A172 (cell line): ENCODE measurements at places on chromosomes 4 and X. TPM values are rescaled to one million over a fixed set of nuclear protein-coding genes. Genes with fewer than 3 reads are reported as not detected.

The TSPAN7 gene
- 1.1 TPM in 1 of 2 replicates, not detected in the other for total RNA-seq

The YTHDC1 gene
- 41.2 and 70.9 TPM in 2 replicates for total RNA-seq

The CENPC gene
- 7.2 and 8.3 TPM in 2 replicates for total RNA-seq

The LSM6 gene
- total RNA-seq = 77.5 and 99.4 TPM in 2 replicates

The MMRN1 gene
- total RNA-seq = not detected in 2 replicates

The LRRC66 gene
- total RNA-seq = 0.24 TPM in 1 of 2 replicates, not detected in the other

The GPR34 gene
- total RNA-seq = not detected in 2 replicates

The UGT2B10 gene
- total RNA-seq = not detected in 2 replicates

The CPZ gene
- 3.1 TPM in 2 replicates for total RNA-seq

The AMTN gene
- total RNA-seq = 17.4 and 29.6 TPM in 2 replicates

The PWWP3B gene
- total RNA-seq = not detected in 2 replicates

The ENPEP gene
- not detected in 2 replicates for total RNA-seq

The ODAPH gene
- total RNA-seq = not detected in 2 replicates

The CHIC1 gene
- 13.6 and 16.6 TPM in 2 replicates for total RNA-seq

The RPS6KA6 gene
- not detected in 2 replicates for total RNA-seq

The TKTL2 gene
- 0.21 TPM in 1 of 2 replicates, not detected in the other for total RNA-seq

The ATP1B4 gene
- not detected in 2 replicates for total RNA-seq

The CT83 gene
- total RNA-seq = not detected in 2 replicates

The STK32B gene
- 0.03 and 0.10 TPM in 2 replicates for total RNA-seq

The TMEM144 gene
- 5.4 and 7.4 TPM in 2 replicates for total RNA-seq

The EDA2R gene
- 9.7 and 10.9 TPM in 2 replicates for total RNA-seq

The NSUN7 gene
- 1.2 and 2.1 TPM in 2 replicates for total RNA-seq

The PDK3 gene
- 13.6 and 16.9 TPM in 2 replicates for total RNA-seq

The CT47B1 gene
- not detected in 2 replicates for total RNA-seq

The FAM149A gene
- 5.6 and 7.3 TPM in 2 replicates for total RNA-seq

The IL2 gene
- total RNA-seq = not detected in 2 replicates

The SLC6A14 gene
- total RNA-seq = not detected in 2 replicates

The MAML3 gene
- total RNA-seq = 0.07 and 0.14 TPM in 2 replicates

The GYPE gene
- not detected in 2 replicates for total RNA-seq

The SYP gene
- 0.05 and 0.48 TPM in 2 replicates for total RNA-seq

The POLA1 gene
- 31.3 and 34.1 TPM in 2 replicates for total RNA-seq

The SLC16A2 gene
- total RNA-seq = 6.6 and 7.9 TPM in 2 replicates

The ADH1A gene
- total RNA-seq = not detected in 2 replicates

The SLC25A14 gene
- total RNA-seq = 8.8 and 9.3 TPM in 2 replicates

The SPANXA1 gene
- total RNA-seq = 1.2 and 2.1 TPM in 2 replicates

The STATH gene
- total RNA-seq = not detected in 2 replicates

The CLDN2 gene
- not detected in 2 replicates for total RNA-seq

The BEX1 gene
- 22.1 and 35.8 TPM in 2 replicates for total RNA-seq

The SSX2B gene
- total RNA-seq = not detected in 2 replicates

The ANK2 gene
- 21.2 and 25.6 TPM in 2 replicates for total RNA-seq

The SPANXN4 gene
- not detected in 2 replicates for total RNA-seq

The MAGEB2 gene
- total RNA-seq = 0.19 TPM in 1 of 2 replicates, not detected in the other

The SHOX gene
- not detected in 2 replicates for total RNA-seq

The AVPR2 gene
- 2.0 and 2.6 TPM in 2 replicates for total RNA-seq

The ARMCX4 gene
- total RNA-seq = not detected in 2 replicates

The ARSD gene
- 17.7 and 32.0 TPM in 2 replicates for total RNA-seq

The F8A3 gene
- total RNA-seq = 0.41 and 0.57 TPM in 2 replicates

The AWAT2 gene
- not detected in 2 replicates for total RNA-seq

The PABPC1L2B gene
- not detected in 2 replicates for total RNA-seq

The AMOT gene
- total RNA-seq = 1.7 and 3.2 TPM in 2 replicates

The ERCC6L gene
- total RNA-seq = 16.3 and 19.0 TPM in 2 replicates

The SSX2 gene
- not detected in 2 replicates for total RNA-seq

The FGF2 gene
- 188 and 216 TPM in 2 replicates for total RNA-seq

The FGF13 gene
- not detected in 2 replicates for total RNA-seq
